Right ventricle myocardium inferior (tissue), 1 donor: ENCODE measurements at places on chromosomes 7 and 10.

- DNase-seq, result no peak
Observed at GRCh38 chr10:124257781-124258180, 160.9 kb downstream of the OAT start.

DNA sequence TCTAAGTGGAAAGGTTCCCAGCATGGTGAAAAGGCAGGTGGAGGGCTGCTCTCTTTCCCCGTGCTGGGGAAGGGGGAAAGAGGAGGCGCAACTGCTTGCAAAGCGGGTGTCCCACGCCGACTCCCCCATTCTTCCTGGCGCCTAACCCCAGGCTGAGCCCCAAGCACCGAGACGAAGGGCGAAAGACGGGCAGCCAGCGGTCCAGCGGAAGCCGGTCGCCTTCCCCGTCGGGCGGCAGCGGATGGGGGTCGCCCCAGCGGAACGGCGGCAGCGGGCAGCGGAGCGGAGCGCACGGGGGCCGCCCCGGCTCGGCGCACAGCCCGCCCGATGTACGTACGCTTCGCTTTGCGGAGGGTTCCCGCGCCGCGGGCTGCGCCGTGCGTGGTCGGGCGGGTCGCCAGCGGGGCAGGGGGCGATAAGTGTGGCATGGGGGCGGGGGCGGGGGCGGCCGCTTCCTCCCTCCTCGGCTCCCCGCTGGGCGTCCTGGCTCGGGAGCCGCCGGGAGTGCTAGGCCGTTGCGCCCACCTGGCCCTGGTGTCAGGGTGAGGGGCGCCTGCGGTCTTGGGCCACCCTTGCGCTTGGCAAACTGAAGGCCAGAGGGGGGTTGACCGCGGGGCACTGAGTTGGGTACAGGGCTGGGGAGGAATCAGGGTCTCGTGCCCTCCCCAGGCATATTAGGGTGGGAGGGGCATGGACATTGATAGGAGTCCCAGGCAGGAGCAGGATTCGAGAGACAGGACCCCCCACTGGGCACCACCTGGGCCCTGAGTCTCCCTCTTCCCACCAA, 35.2 kb upstream of the HSPB1 start:
- DNase-seq, result no peak

DNA sequence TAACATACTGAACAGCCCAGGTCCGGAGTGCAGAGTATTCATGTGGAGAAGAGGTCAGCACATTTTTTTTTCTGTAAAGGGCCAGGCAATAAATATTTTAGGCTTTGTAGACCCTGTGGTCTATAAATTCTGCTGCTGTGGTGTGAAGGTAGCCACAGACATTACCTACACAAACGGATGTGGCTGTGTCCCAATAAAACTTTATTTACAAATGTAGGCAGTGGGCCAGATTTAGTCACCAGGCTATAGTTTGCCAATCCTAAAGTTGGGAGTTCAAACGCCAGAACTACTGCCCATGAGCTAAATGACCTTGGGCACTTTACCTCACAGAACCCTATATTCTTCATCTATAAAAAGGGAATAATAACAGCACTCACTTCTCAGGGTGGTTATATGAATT, 13.4 kb downstream of the FAM53B start:
- no peak for DNase-seq

GRCh38 chr7:116258734-116259133, 48.4 kb downstream of the TES start:
- DNase-seq, result no peak

DNA sequence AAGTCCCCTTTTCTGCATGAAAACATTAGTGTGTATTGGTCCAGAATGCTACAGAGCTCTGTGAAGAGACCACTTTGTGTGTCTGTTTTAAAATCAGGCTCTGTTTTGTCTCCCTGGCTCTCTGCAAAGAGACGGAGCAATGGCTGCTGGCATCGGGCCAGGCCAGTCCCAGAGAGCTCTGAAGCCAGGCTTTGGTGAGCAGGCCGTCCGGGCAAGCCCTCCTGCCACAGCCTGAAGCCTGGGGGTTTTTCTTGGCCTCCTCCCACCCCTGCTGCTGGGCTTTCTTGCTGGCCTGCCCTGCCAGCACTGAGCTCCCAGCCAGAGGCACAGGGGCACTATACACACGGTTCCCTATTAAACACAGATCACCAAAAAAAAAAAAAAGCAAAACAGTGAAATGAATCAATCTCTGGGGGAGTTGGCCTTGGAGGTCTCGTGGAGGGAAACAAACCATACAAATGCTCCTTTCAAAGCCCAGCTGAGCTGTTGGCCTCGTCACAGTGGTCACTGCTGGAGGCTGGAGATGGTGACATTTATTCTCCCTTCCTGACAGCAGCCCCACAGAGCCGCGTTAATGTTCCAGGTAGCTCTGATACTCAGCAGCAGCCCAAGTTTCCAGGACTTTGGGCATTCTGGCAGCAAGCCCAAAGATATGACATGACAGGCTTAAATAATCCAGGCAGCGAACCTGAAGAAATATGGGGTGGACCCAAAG, 237.2 kb downstream of the TCF7L2 start:
- peak; percentile 86 for DNase-seq

DNA sequence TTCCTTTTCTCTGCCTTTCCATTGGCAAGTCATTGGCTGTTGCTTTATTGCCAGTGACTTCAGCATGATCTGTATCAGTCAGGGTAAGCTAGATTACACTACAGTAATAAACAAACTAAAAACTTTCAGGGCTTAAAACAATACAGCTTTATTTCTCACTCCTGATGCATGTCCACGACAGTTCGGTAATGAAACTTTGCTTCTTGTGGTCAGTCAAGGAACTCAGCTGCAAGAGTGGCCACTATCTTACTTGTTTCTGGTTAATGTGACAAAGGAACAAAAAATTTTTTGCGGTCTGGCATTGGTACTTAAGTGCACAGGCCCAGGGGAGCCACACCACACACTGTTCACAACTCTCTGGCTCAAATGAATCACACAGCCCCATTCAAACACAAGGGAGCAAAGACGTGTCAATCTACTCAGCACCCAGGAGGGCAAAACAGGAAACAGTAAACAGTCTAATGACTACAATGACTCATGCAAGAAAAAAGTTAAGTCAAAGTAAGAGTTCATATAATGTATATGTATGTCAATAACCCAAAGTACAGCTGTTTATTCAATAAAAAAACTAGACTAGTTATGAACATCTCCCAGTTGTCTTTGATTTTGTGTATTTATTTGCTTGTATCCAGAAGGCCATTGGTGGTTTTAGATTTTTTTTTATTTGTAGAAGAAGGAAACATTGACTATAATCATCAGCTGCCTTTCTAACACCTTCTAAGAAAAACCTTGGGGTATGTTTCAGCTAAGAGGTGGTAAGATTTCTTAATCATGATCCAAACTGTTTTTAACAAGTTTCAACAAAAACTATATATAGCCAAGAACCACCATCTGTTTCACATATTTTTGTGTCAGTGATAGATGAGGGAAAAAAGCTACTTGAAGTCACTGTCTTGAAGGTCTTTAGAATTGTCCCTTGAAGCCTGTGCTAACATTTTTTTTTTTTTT, 134.4 kb upstream of the FAM3C start:
- no peak for DNase-seq

- DNase-seq, result no peak
Observed at GRCh38 chr10:5515948-5516761, 8.6 kb upstream of the CALML3 start.

DNA sequence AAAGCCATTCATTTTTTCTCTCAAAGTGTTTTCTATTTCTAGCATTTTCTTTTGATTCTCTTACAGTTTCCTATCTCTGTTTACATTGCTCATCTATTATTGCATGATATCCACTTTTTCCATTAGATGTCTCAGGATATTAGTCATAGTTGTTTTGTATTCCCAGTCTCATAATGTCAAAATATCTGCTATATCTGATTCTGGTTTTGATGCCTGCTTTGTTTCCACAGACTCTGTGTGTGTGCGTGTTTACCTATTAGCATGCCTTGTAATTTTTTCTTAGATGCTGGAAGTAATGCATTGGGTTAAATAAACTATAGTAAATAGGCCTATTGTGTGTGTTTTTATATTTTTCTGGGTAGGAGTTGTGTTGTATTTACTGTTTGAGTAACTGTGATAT, 1126.3 kb downstream of the SORCS1 start:
- no peak for DNase-seq

DNA sequence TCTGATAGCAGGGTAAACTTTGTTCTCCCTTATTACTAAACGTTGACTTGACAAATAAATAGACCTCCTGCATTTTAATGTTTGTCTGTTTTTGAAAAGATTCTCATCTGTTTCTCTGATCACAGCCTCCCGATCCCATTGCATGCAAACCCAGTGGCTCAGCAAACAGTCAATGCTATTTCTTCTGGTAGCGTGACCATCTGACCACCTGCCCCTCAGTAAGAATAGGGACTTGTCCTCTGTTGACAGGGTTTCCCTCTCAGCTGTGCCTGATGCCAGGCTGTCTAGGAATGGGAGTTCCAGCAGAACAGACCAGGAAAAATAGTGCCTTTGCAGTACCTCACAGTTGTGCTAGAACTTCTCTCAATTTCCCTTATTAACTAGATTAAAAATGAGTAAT, 40.7 kb upstream of the EBLN1 start:
- no peak for DNase-seq

GRCh38 chr10:62830679-62831078, 14.5 kb upstream of the EGR2 start:
- no peak for DNase-seq

DNA sequence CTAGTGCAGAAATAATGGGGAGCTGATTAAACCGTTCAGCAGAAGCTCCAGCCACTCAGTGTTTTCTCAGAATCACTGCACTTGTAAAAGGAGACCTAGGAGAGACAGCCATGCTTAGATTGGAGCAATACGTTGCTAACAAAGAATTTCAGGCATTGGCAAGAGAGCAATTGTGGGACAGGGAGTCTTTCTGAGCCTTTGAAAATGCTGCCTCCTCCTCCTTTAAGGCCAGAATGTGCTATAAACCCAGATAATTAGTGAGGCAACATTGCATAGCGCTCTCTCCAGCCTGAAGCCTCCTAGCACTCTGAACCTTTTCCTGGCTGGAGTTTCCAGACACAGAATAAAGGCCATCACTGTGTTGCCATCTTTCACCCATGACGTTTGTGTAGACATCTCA, 18.5 kb upstream of the PTPRN2 start:
- no peak for DNase-seq

DNA sequence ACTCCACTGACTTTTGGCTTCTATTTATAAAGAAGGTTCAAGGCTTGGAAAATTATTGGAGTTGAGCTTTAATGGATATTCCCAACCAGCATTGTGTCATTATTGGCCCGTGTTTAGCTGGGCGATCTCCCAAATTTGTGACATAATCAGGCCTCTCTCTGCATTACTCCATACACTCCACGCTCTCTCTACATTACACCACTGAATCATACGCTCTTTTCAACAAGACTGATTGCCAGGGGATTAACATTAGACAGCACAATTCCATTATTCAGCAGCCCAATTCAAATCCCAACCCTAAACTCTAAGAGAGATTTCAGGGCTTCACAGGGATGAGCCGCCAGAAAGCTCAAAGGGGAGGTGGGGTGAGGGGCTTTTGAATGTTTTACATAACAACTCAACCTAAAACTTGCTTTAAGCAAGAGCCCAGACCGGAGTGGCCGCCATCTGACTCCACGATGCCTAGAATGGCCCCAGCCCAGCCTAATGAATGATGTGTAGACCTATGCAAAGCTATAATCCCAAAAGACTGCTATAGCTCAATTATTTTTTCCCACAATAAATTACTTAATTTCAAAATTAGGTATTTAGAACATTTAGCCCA, 61.8 kb downstream of the FGFR2 start:
- no peak for DNase-seq

DNA sequence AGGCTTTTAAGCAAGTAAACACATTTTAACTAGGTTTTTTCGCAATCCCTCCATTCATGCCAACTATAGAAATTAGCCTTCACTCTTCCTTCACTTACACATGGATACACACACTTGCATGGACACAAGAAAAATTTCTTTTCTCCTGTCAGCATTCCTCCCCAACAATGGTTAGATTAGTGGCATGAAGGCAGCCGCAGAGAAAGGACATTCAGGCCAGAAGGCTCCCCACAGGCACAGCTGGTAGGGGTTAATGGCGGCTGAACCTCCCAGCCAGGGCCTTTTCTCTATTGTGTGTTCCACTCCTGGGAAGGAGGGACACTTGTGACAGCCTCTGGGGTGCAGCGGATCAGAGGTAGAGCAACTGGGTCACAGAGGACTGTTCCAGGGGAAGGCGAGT, 255.0 kb upstream of the SP8 start:
- no peak for DNase-seq

GRCh38 chr10:93435621-93436397, 46.3 kb downstream of the MYOF start:
- DNase-seq, result no peak

- DNase-seq, result no peak
Observed at GRCh38 chr7:4144811-4145510, 537.1 kb upstream of the FOXK1 start.

DNA sequence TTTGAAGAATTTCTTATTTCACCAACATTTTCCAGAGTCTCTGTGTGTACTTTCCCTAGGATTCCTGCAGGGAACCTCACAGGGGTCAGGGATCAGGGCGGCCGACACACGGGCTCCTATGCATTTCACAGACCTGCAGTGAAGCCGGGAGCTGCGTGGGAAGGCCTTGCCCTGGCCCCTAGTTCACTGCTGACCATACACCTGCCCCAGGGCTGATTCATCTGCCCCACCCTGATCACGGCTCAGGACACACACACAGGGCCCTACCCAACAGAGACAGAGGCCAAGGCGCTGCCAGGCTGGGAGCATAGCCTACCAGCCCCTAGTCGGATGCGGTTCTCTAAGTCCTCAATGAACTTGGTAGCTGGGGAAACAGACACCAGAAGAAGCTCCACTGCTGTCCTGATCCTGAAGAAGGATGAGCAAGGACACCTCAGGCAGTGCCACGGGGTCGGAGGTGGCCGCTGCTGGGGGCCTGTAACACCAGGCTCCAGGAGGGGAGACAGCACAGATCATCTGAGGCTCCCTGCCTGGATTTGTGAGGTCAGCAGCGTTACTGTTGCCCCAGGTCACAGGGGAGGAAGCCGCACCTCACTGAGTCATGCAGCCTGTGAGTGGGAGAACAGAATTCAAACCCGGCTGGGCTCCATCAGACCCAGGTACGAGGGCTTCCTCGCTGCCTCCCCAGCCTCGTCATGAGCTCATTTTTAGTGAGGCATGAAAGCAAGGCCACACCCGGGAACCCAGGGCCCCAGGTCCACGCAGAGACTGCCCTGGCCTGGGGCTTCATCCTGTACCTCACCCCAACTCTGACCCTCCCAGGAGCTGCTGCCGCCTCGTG, 278.8 kb upstream of the PPP2R2D start:
- DNase-seq, result no peak

GRCh38 chr10:88810196-88810961, 7.8 kb downstream of the LIPM start:
- no peak for DNase-seq

- DNase-seq, result no peak
Observed at GRCh38 chr10:80104066-80104926, 25.8 kb downstream of the TMEM254 start.

- DNase-seq, result no peak
Observed at GRCh38 chr7:19026888-19027287, 90.5 kb downstream of the TWIST1 start.

DNA sequence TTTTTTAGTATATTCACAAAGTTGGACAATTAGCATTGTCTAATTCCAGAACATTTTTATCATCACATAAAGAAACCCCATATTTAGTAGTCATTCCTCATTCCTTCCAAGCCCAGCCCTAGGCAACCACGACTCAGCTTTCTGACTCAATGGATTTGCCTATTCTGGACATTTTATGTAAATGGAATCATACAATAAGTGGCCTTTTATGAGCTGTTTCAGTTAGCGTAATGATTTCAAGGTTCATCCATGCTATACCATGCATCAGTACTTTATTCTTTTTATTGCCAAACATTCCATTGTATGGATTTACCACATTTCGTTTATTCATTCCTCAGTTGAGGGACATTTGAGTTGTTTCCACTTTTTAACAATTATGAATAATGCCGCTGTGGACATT, 249.2 kb downstream of the DYNC1I1 start:
- no peak for DNase-seq
